ENCODE measurements at places on chromosomes 12 and 14. TPM values are rescaled to one million over a fixed set of nuclear protein-coding genes. Genes with fewer than 3 reads are reported as not detected.

The CAPZA3 gene
- total RNA-seq, result not detected

The CEBPE gene
- total RNA-seq, result 0.53 TPM

The PLXNC1 gene
- 20.7 TPM for total RNA-seq

The CPNE6 gene
- total RNA-seq, result not detected

The SIX1 gene
- total RNA-seq, result 0.18 TPM

The C12orf42 gene
- 16.9 TPM for total RNA-seq

The MUCL1 gene
- total RNA-seq, result not detected

- H3K4me1 ChIP-seq, result peaks cover 20% of the 10 kb centered on the region
- H3K27ac ChIP-seq, result peak overlapping the region; percentile 64
- peak; percentile 33 for DNase-seq
- peak overlapping the region; percentile 86 for H3K4me3 ChIP-seq
Observed at GRCh38 chr12:989751-990660, 1.0 kb upstream of the ERC1 start.

DNA sequence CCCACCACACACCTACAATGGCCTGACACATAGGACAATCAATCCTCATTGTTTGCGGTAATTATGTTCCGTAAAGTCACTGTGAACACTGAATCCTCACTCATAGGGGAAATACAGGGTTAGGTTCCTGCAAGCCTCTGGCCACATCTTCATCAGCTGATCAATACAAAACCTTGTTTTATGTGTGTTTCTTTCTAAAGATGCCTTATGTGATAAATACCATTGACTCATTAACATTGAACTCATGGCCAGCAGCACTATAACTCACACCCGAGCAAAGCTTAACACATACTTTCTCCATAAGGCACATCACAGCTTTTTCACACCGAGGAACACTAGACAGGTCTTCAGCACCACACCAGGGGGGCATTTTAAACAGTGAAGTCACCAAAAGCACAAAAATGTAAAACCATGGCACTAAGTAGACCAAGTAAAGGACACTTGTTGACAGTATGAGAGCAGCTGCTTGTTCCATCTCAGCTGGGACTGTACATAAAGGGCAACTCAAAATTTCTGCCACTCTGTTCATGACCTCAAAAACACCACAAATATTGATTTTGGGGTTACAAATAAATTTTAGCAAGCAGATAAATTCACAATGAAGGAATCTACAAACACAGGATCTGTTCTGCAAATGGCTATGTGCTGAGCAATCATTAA is 60.5 kb downstream of the ESR2 start:
- no peaks in the 10 kb centered on the region for H3K4me1 ChIP-seq
- H3K27me3 ChIP-seq, result no peaks in the 10 kb centered on the region
- no peak overlapping the region for H3K27ac ChIP-seq
- no peaks in the 10 kb centered on the region for H3K36me3 ChIP-seq

DNA sequence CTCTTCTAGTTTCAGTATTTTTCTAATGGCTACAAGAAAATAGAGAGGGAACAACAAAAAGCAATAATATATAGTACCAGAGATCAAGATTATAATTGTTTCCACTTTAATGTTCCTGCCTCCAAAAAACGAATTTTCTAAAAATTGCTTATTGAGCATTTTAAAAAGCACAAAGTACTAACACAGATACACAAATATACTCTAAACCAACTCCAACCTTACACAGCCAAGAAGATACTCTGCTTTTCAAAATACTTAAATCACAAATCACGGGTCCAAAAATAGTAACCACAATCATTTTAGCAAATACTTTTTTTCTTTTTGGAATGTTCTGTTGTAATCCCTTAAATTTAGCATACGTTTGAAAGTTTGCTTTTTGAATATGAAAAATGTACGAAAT is 2.0 kb downstream of the YAF2 start:
- H3K27ac ChIP-seq, result no peak overlapping the region
- H3K36me3 ChIP-seq, result no peaks in the 10 kb centered on the region
- DNase-seq, result no peak
- H3K27me3 ChIP-seq, result no peaks in the 10 kb centered on the region
- H3K4me1 ChIP-seq, result peaks cover 27% of the 10 kb centered on the region

- H3K27ac ChIP-seq, result no peak overlapping the region
- H3K4me1 ChIP-seq, result no peaks in the 10 kb centered on the region
- no peak overlapping the region for H3K4me3 ChIP-seq
- DNase-seq, result no peak
- no peaks in the 10 kb centered on the region for H3K27me3 ChIP-seq
Observed at GRCh38 chr12:63098851-63099250, 52.1 kb downstream of the AVPR1A start.

DNA sequence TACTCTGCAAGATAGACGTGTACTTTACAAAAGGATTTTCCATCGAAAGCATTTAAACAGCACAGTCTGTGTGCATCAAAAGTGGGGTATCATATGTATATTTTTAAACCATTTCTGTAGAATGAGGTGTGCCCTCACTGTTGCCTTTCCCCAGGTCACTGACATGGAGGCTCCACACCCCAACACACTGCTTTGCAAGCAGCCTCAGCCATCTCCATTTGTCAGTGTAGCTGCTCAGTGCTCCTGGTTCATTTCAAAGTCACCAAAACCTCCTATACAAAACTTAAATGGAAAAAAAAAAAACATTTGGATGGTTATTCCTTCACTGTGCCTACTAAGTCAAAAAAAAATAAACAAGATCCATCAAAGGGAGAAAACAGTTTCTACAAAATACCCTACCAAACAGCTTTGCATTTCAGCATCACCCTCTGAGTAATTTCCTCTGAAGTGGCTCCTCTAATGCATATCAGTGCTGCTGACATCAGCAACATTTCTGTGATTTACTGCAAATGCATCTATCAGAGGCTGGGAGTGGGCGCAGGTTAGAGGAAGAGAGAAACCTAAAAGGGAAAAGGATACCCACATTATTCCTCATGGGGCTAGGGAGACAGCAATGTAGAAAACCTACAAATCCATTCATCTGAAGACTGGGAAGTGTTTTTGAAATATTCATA is 46.0 kb downstream of the KCNK10 start:
- H3K27me3 ChIP-seq, result no peaks in the 10 kb centered on the region
- DNase-seq, result no peak
- no peaks in the 10 kb centered on the region for H3K4me1 ChIP-seq
- no peak overlapping the region for H3K27ac ChIP-seq
- no peak overlapping the region for H3K4me3 ChIP-seq
- H3K36me3 ChIP-seq, result no peaks in the 10 kb centered on the region

- H3K36me3 ChIP-seq, result no peaks in the 10 kb centered on the region
- no peak overlapping the region for H3K27ac ChIP-seq
- DNase-seq, result no peak
- no peaks in the 10 kb centered on the region for H3K4me1 ChIP-seq
Observed at GRCh38 chr14:101242442-101243385, 318.6 kb upstream of the DIO3 start.

DNA sequence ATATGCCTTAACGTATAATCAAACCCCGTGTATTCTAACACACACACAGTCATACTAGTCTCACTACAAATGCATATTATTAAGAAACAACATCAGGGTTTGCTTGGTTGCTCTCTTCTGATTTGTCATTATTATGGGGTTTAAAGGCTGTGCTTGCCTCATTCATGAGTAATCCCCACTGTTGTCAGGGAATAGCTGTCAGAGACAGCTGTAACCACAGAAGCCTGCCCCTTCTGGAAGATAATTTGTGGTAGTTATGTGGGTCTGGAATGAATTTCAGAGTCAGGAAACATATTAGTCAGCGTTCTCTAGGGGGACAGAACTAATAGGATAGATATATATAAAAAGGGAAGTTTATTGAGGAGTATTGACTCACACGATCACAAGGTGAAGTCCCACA is 456.9 kb upstream of the TMEM132C start:
- H3K27ac ChIP-seq, result no peak overlapping the region
- H3K27me3 ChIP-seq, result no peaks in the 10 kb centered on the region
- H3K4me1 ChIP-seq, result no peaks in the 10 kb centered on the region
- H3K36me3 ChIP-seq, result no peaks in the 10 kb centered on the region

GRCh38 chr14:97057238-97058073 is 260.3 kb downstream of the VRK1 start:
- H3K4me3 ChIP-seq, result no peak overlapping the region
- H3K27ac ChIP-seq, result no peak overlapping the region
- H3K36me3 ChIP-seq, result no peaks in the 10 kb centered on the region
- H3K4me1 ChIP-seq, result no peaks in the 10 kb centered on the region

DNA sequence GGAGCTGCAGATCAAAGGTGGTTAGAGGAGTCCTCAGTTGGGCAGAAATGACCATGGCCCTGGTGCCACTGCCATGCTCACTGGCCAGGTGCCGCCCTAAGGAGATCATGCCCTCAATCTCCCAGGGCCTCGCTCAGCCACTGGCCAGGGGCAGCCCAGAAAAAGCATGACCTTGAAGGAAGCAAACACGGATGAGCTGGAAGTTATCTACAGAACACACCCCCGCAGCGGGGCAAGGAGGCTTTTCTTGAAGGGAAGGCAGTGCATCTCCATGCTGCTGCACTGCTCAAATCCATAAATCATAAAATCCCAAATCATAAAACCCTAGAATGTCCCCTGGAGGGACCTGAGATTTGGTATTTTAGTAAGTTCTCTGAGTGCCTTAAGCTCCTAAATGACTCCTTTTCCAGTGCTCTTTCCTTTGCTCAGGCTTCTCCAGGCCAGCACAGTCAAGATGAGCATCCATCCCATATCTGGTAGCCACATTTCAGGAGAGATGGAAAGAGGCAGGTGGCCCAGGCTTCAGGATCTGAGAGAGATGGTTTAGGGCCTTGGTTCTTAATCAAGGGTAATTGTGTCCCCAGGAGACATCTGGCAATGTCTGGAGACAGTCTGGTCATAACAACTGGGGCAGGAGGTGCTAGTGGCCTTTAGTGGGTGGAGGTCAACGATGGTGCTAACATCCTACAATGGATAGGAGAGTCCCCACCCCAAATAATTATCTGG is 217.3 kb downstream of the RBM19 start:
- H3K4me1 ChIP-seq, result no peaks in the 10 kb centered on the region
- DNase-seq, result no peak
- no peaks in the 10 kb centered on the region for H3K36me3 ChIP-seq
- H3K27me3 ChIP-seq, result peaks cover 16% of the 10 kb centered on the region

- H3K27ac ChIP-seq, result peak overlapping the region; percentile 80
- peak; percentile 77 for DNase-seq
- H3K4me1 ChIP-seq, result peaks cover 18% of the 10 kb centered on the region
- H3K36me3 ChIP-seq, result no peaks in the 10 kb centered on the region
Observed at GRCh38 chr12:10721651-10722501, 1.2 kb downstream of the YBX3 start.

DNA sequence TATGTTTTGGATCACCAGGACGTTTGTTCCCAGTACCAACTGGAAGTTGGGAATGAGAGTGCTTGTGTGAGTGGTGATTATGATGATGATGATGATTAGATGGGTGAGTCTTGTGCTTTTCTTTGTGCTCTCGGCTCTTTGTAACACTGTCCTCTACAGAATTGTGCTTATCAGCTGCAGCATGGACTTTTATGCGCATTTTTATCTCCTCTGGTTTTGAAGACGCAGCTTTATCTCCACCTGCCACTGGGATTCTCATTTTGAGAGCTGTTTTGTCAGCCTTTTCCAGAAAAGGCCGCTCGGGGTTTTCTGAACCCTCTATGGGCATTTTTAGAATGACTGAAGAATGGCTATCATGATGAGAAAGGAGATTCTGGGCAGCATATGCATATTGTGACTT is 11.5 kb upstream of the KANSL2 start:
- H3K27me3 ChIP-seq, result no peaks in the 10 kb centered on the region
- no peak overlapping the region for H3K4me3 ChIP-seq
- H3K36me3 ChIP-seq, result peaks cover 86% of the 10 kb centered on the region
- no peak for DNase-seq
- no peak overlapping the region for H3K27ac ChIP-seq

DNA sequence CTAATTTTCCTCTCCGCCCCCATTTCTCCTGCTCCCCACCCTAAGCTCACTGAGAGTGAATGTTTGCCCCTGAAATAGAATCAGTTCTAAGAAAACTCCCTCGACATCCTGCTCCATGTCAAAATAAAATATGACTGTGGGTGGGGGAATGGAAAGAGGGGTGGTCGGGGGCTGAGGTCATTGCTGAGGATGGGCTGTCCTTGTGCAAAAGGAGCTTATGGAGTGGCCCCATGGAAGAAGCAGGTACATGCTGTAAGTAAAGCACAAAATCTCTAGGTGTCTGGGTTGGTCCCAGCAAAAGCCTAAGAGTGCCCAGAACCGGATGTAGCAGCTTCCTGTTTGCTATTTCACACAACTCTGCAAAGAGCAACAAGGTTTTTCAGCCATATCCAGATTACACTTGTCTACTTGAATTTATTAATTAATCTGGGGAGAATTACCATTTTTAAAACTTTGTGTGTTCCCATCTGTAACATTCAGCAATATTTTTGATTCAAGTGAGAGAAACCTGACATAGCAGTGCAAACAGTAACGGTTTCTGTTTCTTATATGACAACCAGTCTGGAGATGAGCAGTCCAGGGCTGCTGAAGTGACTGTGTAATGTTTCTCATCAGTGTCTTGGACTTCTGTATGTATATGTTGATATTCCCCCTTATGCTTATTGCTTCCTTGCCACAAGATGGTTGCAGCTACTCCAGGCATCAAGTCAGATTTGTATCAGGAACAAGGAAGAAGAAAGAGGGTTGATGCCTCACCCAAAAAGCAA is 40.4 kb upstream of the GZMB start:
- H3K27ac ChIP-seq, result peak overlapping the region; percentile 82
- H3K36me3 ChIP-seq, result no peaks in the 10 kb centered on the region
- H3K4me1 ChIP-seq, result peaks cover 33% of the 10 kb centered on the region
- H3K27me3 ChIP-seq, result no peaks in the 10 kb centered on the region
- H3K4me3 ChIP-seq, result peak overlapping the region; percentile 53

DNA sequence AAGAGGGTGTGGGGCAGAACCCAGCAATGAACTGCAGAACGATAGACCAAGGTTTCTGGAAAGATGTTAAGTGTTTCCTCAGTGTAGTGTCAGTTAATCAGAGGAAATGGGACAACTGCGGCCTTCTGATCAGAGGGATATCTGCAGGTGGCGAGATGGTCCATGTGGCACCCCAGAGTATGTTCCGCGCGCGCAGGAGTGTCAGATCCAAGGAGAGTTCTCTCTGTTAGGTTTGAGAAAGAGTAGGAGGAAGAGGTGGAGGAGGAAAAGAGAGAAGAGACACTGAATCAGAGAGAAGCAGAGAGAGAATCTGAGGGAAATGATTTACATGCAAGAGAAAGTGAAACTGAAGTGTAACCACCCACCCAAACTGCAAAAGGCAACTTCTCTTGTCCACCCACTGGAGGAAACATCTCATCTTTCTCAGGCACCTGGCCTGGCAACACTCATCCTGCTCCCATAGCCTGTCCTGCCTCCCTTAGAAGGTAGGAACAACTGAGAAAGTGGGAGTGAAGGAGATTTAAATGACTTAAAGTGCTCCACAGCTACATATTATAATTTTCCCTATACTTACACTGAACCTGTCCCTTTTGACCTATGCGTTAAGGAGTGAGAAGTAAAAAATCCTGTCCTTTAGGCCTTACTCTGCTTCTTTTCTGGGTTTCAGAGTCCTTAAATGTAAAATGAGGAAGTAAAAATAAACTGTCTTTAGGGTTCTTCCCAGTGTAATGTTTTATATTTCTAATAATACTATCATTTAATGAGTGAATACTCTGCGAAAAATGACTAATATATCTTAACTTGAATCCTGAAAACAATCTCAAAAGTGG is 6.8 kb upstream of the TESPA1 start:
- DNase-seq, result no peak
- peaks cover 34% of the 10 kb centered on the region for H3K4me1 ChIP-seq
- H3K27ac ChIP-seq, result peak overlapping the region; percentile 85
- no peaks in the 10 kb centered on the region for H3K36me3 ChIP-seq
- peak overlapping the region; percentile 43 for H3K4me3 ChIP-seq

- H3K4me1 ChIP-seq, result no peaks in the 10 kb centered on the region
- no peak overlapping the region for H3K27ac ChIP-seq
- peaks cover 7% of the 10 kb centered on the region for H3K27me3 ChIP-seq
- no peak overlapping the region for H3K4me3 ChIP-seq
Observed at GRCh38 chr14:94393474-94393873, 5.1 kb upstream of the SERPINA1 start.

All from T-cell (primary cell).